ENCODE measurements at places on chromosomes 3 and 15.

DNA sequence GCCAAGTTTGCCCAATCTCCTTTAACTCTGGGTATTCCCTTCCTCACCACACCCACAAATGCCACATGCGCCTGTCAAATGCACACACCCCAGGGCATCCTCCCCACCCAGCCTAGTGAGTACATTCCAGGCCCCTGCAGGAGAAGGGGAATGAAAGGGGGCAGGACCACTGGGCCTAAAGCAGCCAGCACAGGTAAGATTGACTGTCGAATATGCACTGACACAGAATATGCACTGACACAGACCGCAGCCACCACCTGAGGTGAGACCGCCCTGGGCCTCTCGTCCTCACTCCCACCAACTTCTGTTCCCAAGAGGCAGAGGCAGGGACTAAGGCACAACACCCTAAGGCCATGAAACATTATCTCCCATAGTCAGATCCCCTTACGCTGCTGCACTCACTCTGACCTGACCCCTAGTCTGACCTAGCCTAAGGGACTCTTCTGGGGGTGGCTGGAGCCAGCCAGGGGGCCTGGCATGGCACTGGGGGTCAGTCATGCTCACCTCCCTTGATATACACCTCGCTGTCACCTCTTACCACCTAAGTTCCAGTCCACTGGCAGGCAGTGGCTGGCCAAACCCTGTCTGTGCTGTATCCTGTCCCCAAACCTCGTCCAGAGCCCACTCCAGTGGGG is 10.8 kb downstream of the AP3B2 start:
- DNase-seq, result no peak

- no peak for DNase-seq
Observed at GRCh38 chr3:105722943-105723556, 145.8 kb downstream of the CBLB start.

GRCh38 chr3:182957676-182958266 is 22.6 kb downstream of the DCUN1D1 start:
- no peak for DNase-seq

GRCh38 chr15:45573961-45574629 is 13.1 kb upstream of the BLOC1S6 start:
- no peak for DNase-seq

DNA sequence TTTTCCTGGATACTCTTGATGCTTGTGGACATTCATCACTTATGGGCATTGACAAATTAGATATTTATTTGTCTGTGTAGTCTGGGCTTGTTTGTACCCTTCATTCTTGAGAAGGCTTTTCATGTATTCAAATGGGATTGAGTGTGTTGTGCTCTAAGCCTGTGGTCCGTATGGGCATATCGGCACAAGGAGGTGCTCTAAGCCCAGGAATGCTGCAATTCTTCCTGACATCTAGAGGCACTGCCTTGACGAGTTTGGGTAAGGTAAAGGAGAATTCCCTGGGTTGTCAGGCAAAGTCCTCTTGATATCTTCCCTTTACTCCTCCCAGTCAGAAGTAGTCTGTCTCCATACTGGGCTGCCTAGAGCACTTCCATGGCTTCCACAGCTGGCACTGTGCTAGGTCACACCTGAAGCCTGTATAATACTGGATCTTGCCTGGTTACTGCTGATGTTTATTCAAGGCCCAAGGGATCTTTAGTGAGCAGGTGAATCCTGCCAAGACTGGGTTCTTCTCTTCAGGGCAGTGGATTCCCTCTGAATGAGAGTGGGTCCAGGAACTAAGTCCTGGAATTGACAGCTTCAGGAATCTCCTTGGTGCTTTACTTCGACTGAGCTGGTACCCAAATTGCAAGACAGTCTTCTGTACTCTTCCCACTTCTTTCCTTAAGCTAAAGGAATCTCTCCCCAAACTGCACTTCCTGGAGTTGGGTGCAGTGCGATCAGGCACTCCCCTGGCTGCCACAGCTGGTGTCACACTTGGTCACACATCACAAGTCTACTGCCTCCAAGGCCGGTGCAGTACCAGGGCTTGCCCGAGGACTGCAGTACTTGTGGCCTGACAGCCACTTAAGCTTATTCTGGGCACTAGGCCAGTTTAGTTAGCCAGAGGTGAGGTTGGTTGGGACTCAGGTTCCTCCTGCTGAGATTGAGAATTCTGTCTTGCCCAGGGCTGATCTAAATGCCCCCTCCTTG is 46.0 kb downstream of the GALK2 start:
- no peak for DNase-seq

GRCh38 chr3:64664397-64664796 is 23.4 kb downstream of the ADAMTS9 start:
- DNase-seq, result no peak

DNA sequence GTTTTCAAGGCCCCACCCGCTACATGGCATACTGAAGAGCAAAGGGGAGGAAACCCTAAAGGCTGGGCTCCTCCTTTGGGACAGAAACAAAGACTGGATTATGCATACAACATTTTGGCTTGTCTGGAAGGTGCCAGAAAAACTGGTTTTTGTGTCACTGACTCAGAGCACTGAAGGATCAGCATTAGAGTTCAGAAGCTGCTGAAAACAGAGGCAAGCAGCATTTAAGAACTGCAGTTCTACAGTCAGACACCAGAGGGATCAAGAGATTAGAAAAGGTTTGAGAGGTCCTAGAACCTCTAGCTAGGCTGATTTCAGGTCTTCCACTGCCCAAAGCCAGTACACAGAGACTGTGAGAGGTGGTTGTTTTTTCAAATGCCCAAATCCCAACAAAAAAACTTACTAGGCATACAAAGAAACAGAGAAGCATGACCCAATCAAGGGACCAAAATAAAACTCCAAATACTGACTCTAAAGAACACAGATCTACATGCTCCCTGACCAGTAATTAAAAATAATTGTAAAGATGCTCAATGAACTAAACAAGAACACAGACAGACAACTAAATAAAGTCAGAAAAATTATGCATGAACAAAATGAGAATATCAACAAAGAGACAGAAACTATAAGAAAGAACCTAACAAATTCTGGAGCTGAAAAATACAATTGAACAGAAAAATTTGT is 91.2 kb downstream of the SENP2 start:
- DNase-seq, result no peak

DNA sequence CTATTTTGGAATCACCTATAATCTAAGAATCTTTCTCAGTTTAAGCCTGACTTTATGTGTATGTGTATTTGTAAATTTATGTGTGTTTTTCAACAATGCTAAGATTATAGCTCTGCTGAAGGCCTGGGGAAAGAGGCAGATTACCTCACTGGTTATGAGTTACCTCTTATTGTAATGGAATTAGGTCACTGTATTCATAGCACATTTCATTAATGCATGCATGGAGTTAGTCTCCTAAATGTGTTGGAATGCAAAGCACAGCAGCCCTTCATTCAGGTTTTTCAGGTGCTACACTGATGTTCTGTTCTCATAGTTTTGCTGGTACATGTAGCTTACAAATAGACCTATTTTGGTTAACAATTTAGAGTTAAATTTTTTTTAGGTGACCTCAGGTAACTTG is 9.5 kb downstream of the GPR87 start:
- no peak for DNase-seq

GRCh38 chr15:29037997-29038705 is 152.4 kb downstream of the APBA2 start:
- no peak for DNase-seq

DNA sequence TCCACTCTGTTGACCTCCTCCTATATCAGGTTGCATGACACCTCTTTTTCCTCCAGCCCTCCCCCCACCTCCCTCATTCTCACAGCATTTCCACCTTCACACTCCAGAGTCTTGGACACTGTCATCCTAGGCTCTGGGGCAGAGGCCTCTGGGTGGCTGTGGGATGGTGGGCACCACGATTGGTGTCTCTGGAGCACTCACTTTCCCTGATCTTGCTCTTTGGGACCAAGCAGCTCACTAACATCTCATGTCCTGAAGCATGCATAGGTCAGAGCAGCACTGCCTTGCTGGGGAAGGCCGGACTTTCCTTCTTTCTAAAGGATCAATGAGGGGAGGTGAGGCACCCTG is 14.9 kb downstream of the ZBTB47 start:
- no peak for DNase-seq
